ENCODE measurements at places on chromosomes 1 and 21. TPM values are rescaled to one million over a fixed set of nuclear protein-coding genes. Genes with fewer than 3 reads are reported as not detected.

PROX1 gene
- total RNA-seq = 13.7 TPM

ZCCHC17 gene
- total RNA-seq = 18.7 TPM

USP25 gene
- total RNA-seq = 48.6 TPM

PALMD gene
- 31.0 TPM for total RNA-seq

PIGC gene
- total RNA-seq = 22.3 TPM
